ENCODE measurements at places on chromosomes 4 and X.
A peak's percentile ranks its signal among the peaks of the same experiment; 100 is the strongest.

GRCh38 chr4:104531390-104531789 lies 36.7 kb upstream of the CXXC4 start:
- DNase-seq: no peak

- DNase-seq: no peak
Observed at GRCh38 chr4:39539089-39539611, 11.9 kb upstream of the UGDH start.

GRCh38 chr4:152436384-152436783 lies 99.5 kb downstream of the FBXW7 start:
- DNase-seq: no peak

DNA sequence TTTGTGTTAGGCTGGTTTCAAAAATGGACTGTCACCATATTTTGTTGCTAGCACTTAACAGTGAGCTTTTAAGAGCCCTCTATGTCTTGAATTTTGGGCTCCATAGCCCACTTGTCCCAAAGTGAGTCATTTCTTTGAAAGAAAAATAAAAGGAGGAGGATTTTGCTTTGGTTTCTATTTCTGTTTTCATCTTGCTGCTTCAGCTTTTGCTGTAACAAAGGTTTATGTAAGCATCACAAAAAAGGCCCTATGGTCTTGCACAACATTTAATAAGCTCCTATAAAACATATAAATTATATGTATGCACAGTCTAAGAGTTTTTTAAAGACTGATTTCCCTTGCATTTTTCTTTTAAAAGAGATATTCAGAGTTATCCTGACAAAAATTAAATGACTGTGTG lies 105.2 kb downstream of the PHOX2B start:
- no peak for DNase-seq

- DNase-seq: no peak
Observed at GRCh38 chr4:40043786-40044185, 12.9 kb upstream of the N4BP2 start.

DNA sequence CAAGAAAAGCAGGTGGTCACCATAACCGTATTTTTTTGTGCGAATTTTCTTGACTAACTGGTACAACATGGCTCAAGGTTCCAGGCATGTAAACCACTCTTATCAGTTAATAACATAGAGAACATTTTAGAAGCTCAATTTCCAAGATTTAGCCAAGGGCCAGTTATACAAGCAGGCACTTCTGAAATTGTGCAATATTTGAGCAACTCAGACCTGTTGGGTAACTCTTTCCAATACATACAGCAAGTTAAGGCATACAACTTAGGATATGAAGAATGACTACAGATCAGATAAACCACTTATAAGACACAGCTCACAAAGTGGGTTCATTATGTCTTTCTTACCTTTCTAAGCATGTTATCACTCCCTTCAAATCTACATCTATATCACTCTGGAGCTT lies 43.9 kb downstream of the ZNF280C start:
- DNase-seq: no peak

DNA sequence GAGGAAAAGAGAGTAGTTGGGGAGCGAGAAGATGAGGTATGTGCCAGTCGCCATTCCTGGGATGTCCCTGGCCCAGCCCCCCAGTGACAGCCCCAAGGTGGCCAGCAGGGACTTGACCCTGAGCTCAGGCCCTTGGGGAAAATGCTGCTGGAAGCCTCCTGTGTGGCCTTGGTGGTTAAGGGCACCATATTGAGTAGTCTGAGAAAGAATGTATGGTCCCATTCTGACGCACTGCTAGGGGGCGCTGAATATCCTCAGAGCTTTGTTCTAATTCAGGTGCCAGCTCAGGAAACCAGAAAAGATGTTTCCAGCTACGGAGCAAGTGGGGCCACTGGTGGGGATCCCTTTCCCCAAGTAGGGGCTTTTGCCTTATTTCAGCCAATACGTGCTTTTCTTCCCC lies 14.0 kb upstream of the UBA6 start:
- no peak for DNase-seq

DNA sequence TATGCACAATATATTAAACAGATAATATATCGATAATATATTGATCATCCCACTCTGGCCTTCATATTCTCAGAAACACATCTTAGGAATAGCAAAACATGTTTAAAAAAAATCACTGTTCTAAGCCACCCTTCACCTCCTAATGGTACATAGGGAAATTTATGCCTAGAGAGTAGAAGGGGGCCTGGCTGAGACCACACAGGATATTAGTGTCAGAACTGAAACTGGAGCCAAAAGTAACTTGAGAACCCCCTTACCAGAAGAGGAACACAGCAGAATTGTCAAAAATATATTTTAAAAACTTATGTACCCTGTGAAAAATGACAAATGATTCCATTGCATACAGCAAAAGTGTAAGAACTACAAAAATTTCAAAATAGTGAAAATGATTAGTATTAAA lies 173.1 kb downstream of the VSIG4 start:
- DNase-seq: no peak

- DNase-seq: no peak
Observed at GRCh38 chr4:168138143-168138542, 45.8 kb downstream of the ANXA10 start.

- no peak for DNase-seq
Observed at GRCh38 chr4:94564252-94564651, 112.5 kb downstream of the PDLIM5 start.

DNA sequence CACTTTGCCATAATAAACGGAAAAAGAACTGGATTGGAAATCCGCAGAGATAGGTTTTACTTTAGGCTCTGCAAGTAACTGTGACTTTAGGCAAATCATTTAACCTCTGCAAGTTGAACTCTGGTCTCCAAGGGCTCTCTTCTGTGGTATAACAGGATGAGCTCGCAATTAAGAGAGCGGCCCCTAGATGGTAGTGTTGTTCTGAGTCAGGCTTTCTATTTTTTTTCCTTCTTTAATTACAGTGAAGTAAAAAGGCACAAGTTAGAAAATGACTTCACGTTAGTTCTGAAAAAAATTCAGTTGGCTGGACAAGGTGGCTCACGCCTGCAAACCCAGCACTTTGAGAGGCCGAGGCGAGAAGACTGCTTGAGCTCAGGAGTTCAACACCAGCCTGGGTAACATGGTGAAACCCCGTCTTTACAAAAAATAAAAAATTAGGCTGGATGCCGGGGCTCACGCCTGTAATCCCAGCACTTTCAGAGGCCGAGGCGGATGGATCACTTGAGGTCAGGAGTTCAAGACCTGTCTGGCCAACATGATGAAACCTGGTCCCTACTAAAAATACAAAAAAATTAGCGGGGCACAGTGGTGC lies 18.0 kb downstream of the RPS3A start:
- peak; percentile 32 for DNase-seq

DNA sequence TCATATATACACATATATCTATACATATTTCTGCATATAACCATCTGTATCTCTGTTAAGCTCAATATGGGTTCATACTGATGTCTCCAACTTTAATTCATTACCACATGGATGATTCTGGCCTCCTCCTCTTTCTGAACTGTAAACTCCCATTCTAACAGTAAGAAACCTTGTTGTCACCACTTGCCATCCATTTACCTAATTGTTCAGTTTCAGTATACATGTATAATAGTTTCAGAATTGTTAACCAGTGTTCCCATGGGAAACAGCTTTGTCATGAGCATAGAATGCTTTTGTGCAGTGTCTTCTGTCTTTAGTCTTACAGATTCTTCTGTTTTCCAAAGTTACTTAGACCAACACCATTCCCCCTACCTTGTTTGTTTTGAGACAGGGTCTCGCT lies 35.9 kb downstream of the SLC9A6 start:
- DNase-seq: no peak

GRCh38 chr4:141463678-141464077 lies 172.7 kb upstream of the IL15 start:
- DNase-seq: no peak

- DNase-seq: no peak
Observed at GRCh38 chrX:107565931-107566603, 62.2 kb upstream of the PRPS1 start.

GRCh38 chr4:179595671-179596410 lies 2153.6 kb upstream of the AGA start:
- DNase-seq: no peak

GRCh38 chr4:119785963-119786362 lies 157.4 kb upstream of the PDE5A start:
- DNase-seq: no peak

DNA sequence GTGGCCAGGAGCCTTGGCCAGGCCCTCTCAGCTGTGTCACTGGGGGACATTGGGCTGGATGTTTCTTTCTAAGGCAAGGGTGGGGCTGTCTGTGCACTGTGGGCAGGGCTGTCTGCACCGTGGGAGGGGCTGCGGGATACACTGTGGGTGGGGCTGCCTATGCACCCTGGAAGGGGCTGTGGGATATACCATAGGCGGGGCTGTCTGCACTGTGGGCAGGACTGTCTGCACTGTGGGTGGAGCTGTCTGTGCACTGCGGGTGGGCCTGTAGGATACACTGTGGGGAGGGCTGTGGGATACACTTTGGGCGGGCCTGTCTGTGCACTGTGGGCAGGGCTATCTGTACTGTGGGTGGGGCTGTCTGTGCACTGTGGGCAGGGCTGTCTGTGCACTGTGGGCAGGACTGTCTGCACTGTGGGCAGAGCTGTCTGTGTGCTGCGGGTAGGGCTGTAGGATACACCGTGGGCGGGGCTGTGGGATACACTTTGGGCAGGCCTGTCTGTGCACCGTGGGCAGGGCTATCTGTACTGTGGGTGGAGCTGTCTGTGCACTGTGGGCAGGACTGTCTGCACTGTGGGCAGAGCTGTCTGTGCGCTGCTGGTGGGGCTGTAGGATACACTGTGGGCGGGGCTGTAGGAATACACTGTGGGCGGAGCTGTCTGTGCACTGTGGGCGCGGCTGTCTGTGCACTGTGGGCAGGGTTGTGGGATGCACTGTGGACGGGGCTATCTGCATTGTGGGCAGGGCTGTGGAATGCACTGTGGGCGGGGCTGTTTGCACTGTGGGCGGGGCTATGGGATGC lies 31.1 kb downstream of the ACOX3 start:
- DNase-seq: peak; percentile 59

DNA sequence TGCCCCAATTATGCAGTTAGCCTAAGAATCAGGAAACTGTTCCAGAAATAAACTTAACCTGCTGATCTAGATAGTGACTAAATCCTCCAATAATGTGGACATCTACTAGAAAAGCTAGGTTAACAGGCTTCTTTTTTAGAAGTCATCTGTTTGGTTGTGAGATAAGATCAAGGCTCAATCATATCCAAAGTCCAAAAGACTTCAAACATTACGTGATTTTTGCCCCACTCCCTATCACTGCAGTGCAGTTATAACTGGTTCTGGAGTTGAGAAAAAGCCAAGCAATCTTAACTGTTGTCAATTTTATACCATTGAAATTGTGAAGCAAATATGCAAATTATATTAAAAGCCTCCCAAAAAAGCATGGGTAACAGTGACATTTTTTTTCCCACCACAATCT lies 781.4 kb downstream of the KLHL13 start:
- no peak for DNase-seq

GRCh38 chr4:87848622-87849351 lies 16.0 kb downstream of the MEPE start:
- no peak for DNase-seq

GRCh38 chr4:25760518-25761157 lies 102.2 kb downstream of the SEL1L3 start:
- DNase-seq: no peak

Measured in activated T-cell treated with anti-CD3 and anti-CD28 coated beads, Interleukin-2, amount 50 U/mL, for 1 hour (primary cell).